ENCODE measurements at places on chromosomes 4 and X.
A peak's percentile ranks its signal among the peaks of the same experiment; 100 is the strongest.

DNA sequence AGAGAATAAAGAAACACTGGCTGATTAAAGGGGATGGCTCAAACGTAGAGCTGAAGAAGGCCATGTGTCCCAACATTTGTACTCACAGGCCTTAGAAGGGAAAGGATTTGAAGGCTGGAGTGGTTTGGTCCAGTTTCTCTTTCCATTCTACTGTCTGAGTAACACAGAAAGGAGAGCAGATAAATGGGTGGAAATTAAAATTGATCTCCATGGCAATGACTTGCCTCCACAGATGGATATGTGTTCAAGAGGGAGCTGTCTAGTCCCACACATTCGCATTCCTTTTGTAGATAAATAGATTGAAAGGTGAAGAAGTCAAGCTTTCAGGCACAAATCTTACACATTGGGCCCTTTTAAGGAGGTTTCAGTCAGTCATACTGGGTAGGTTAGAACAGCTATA is 74.6 kb downstream of the DOCK11 start:
- DNase-seq: no peak

- no peak for DNase-seq
Measured at GRCh38 chrX:1034717-1035116, 177.7 kb downstream of the CRLF2 start.

- DNase-seq: peak; percentile 86
Measured at GRCh38 chr4:8538703-8539567, 41.3 kb upstream of the GPR78 start.

GRCh38 chr4:113101669-113102068 is 52.2 kb downstream of the ANK2 start:
- DNase-seq: peak; percentile 51

DNA sequence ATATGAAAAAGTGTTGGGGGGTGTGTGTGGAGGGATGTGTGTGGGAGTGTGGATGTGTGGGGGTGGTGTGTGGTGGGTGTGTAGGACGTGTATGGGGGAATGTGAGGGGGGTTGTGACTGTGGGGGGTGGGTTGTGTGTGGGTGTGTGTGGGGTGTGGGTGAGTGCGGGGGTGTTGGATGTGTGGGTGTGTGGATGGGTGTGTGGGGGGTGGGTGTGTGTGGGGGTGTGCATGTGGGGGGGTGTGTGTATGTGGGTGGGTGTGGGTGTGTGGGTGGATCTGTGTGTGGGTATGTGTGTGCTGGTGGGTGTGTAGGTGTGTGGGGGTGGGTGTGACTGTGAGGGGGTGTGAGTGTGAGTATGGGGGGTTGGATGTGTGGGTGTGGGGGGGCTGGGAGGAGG is 47.8 kb downstream of the KDR start:
- no peak for DNase-seq

DNA sequence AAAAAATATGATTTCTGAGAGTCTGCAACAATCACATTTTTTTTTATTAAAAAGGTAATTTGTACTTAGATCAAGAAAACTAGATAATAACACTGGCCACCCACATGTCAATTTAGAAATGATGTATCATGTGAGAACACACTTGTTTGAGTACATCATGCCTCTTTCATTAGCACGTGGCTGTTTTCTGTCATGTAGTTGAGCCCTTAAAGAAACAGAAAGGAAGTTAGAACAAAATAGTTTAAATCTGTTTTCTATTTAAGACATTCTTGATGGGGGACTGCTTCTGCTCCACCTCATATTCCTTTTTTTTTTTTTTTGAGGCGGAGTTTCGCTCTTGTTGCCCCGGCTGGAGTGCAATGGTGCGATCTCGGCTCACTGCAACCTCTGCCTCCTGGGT is 207.5 kb downstream of the NSUN7 start:
- no peak for DNase-seq

GRCh38 chrX:68203646-68204045 is 229.6 kb downstream of the OPHN1 start:
- DNase-seq: no peak

GRCh38 chr4:65983061-65983460 is 312.8 kb upstream of the EPHA5 start:
- DNase-seq: no peak

DNA sequence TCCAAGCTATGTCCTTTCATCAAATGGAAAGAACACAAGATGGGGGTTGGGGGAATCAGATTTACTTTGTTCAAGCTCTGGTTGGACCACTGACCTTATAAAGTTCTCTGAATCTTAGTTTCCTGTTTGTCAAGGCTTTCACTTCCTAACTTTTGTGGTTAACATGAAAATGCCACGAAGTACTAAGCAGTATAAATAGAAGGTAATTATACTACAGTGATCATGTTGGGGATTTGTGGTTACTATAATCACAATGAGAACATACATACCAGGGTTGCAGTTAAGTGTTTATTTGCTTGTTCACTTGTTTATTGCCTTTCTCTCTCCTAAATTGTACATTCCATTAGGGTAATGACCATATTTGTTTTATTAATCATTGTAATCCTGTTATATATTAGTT is 53.2 kb downstream of the SPRY1 start:
- DNase-seq: peak; percentile 54

GRCh38 chr4:133186845-133187244 is 37.8 kb downstream of the PCDH10 start:
- peak; percentile 2 for DNase-seq

GRCh38 chrX:155279873-155280272 is 15.6 kb upstream of the RAB39B start:
- no peak for DNase-seq

GRCh38 chr4:176920694-176921093 is 128.0 kb upstream of the VEGFC start:
- peak; percentile 73 for DNase-seq

- no peak for DNase-seq
Measured at GRCh38 chr4:175916626-175917351, 104.7 kb upstream of the GPM6A start.

GRCh38 chr4:84451546-84451945 is 47.5 kb downstream of the NKX6-1 start:
- DNase-seq: no peak

DNA sequence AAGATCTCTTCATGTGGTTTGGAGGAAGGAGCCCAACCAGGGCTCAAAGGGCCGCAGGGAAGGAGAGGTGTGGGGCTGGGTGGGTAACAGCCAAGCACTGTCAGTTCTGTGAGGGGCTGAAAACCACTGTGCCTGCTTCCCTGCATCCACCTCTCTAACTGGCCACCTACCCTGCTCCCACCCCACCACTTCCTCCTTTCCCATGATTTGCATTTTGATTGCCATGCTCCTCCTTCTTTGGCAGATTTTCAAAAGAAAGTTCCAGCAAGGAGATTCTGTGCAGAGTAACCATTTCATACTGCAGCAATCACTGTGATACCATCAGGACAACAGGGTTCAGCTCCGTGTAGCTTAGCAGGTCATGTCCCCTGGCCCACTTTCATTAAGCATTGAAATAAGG is 1.8 kb downstream of the ZNF674 start:
- no peak for DNase-seq

DNA sequence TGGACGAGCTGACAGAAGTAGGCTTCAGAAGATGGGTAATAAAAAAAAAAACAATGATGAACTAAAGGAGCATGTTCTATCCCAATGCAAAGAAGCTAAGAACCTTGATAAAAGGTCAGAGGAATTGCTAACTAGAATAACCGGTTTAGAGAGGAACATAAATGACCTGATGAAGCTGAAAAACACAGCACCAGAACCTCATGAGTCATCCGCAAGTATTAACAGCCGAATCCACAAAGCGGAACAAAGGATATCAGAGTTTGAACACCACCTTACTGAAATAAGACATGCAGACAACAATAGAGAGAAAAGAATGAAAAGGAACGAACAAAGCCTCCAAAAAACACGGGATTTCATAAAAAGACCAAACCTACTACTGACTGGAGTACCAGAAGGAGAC is 10.5 kb downstream of the NELFA start:
- DNase-seq: no peak

- DNase-seq: peak; percentile 17
Measured at GRCh38 chr4:87270144-87270543, 49.7 kb upstream of the KLHL8 start.

DNA sequence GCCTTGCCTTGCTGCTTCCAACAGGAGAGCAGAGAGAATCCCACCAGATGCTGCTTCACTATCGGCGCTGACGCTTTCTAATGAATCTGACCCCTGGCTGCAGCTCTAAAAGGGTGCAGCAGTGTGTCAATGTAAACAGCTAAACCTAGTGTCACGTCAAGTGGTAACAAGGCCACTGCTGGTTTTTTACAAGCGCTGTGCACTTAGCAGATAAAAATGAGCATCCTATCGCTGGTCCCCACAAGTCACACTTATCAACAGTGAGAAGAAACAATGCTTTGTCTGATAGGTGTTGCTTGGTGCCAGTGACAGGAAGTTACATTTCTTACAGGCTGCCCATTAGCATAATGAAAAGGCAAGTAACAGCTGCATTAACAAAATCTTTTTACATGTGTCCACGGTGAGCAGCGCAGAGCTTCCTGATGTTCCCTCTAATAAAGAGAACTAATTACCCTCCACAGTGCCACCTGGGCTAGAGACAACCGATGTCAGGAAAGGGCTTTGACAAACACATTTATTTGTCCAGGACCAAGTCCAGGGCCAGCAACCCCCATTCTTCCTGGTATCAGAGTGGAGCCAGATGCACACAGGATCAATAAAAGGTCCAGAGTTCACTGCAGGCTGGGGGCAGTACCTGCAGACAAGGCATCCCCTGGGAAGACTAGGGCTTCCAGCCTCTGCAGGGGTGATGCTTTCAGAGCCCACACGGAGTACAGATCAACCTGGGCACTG is 176.0 kb downstream of the MGST2 start:
- no peak for DNase-seq

DNA sequence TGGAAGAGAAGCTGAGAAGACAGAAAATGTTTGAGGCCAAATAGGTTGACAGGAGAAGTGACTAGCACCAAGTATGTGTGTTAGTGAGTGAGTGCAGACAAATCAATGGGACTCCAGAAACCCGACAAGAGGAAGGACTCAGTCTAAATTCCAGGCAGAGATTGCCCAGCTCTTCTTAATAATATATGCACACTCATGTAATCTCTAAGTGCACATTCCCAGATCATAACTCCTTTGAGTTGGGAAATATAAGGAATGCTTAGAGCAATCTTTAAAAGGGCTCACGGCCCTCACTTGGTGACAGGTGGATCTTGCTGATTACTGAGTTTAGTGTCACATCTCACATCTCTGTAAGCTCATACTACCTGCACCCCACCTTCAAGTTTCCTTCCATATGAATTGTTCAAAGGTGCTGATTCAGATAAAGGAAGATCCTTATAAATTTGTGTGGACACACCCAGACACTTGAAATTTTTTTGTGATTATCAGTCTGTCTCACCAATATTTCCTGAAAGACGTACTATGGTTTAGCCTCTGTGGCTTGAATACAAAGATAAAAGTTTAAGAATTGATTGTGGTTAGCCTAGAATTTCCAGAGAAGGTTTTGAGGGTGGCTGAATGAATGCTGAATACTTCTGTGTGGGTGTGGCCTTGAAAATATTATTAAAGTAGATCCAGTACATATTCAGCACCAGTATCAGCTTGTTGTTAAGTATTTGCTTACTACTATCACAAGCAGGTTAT is 205.1 kb upstream of the UGT8 start:
- no peak for DNase-seq

DNA sequence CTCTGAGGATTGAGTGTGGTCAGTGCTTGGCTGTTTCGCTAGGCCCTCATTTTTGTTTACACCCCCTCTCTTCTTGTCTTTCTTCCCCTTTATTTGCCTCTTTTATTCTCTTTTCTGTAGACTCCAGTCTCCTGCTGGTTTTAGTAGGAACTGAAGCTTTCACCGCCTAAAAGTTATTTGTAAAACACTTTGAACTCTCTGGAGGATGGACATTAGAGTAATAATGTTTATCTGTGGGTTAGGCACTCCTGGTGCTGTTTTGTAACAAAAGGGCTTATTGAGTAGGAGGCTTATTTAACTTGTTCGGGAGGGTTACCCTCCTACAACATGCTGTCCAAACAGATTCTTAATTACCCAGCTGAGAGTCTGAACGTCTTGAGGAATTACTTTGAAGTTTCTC is 1.6 kb upstream of the ARHGAP10 start:
- no peak for DNase-seq

DNA sequence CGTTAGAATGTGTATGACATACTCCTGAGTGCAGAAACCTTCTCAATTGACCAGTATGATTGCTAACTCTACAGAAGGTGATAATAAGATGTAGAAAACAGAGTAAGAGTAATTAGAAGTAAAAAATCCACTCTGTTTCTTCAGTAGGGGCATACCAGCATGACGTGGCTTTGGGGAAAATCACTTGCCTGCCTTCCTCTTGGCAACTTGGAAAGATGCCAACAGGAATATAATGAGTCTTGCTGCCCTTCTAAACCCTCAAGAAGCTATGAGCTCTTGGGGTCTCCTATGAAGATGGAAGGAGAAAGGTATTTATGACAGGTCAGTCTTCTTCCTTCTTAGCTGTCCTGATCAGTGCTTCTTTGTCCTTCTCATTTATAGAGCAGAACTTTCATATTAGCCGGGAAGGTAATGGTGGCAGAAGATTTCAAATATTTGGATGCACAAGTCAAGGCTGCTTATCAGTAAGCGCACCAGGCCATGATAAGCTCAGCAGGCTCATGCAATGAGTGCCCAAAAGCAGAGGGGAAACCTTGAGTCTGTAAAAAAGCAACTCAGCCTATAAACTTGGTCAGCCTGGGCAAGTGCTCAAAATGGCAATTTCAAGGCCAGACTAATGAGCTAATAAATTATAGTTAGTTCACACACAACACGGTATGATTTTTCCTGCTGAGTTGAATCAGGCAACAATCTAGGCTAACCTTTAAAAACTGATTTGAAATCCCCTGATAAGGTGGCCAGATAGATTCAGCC is 69.7 kb upstream of the PPARGC1A start:
- no peak for DNase-seq

DNA sequence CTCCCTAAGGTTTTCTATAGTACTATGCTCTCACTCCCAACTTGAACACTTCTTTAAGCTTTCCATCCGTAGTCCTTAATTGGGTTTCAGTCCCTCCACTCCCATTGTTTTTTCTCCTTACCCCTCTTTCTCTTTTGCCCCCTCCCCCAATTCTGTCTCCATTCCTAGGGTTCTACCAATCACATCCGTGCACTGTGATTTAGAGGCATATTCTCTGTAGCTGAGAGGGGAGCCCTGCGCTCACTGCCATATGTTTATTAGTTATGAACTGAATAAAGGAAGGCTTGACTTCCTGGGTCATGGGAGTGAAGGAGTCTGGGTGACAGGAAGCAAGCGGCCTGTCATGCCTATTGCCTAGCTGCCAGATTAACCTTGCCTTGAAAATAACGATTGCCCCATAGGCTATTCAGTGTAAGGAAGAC is 471 bp downstream of the MCTS1 start:
- DNase-seq: peak; percentile 60

GRCh38 chrX:28498658-28499057 is 88.6 kb upstream of the IL1RAPL1 start:
- no peak for DNase-seq

DNA sequence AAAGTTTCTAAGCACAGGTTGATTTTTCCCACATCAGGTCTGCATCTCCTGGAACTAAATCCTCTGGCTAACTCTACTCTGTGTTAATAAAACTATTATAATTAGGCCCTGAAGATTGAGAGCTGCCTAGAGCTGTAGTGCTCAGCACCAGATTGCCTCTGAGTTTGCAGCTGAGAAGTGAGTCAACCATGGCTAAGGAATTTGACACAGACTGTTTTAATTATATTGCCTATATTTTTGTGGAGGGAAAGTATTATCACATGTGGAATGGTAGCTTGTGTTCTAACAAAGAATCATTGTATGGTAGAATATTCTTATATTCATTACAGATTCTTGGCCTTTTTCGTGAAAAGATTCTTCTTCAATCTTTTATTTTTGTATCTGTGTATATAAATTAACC is 1907.6 kb upstream of the TENM3 start:
- no peak for DNase-seq

Data from EL (cell line).